Stimulated activated CD4-positive, alpha-beta T cell treated with anti-CD3 and anti-CD28 coated beads, Interleukin-1b, Interleukin-23, amount 100 ng/mL, for 1 hour (primary cell): ENCODE measurements at places on chromosomes 2 and 18.

DNA sequence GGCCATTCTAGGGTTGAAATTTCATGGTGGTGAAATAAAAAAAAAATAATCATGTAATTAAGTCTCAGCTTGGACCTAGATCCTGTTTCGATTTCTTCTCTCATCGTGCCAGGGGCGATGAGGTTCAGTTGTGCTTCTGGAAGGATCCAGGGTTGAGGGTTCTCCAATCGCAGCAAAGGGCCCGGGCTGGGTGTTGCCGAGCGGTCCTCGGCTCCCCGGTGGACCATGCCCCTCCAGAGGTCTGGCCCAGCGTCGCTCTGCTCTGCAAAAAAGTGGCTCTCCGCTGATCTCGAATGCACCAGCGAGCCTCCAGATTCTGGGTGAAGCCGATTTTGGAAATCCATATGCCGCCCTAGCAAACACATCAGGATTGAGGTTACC, 39.0 kb downstream of the EN1 start:
- DNase-seq, result no peak

GRCh38 chr2:152582081-152582480, 135.2 kb downstream of the PRPF40A start:
- DNase-seq, result no peak

- no peak for DNase-seq
Measured at GRCh38 chr2:163812926-163813520, 77.2 kb upstream of the FIGN start.

GRCh38 chr2:225413786-225414185, 14.3 kb downstream of the NYAP2 start:
- no peak for DNase-seq

DNA sequence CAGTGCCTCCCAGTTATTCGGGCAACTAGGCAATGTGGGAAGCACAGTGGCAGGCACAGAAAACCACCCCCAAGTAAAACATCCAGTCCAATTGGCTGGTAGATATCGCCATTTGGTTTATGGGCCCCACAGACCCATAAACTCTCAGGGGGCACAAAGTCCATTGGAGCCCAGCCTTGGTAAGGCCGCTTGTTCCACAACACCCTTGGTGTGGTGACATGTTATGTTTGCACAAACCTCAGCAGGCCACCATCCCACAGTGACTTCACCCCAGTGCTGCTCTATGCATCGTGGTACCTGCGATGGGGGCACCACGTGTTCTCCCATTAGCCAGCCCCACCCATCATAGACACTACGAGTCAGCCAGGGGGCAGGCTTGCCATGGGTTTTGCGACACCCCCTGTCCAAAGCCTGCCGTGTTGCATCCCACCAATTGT, 18.5 kb downstream of the PHOSPHO2 start:
- DNase-seq, result no peak

GRCh38 chr2:2699121-2699505, 368.0 kb upstream of the MYT1L start:
- DNase-seq, result no peak

- DNase-seq, result no peak
Measured at GRCh38 chr2:178247250-178247649, 52.9 kb downstream of the OSBPL6 start.

- no peak for DNase-seq
Measured at GRCh38 chr2:240387669-240388358, 47.6 kb upstream of the GPC1 start.

- no peak for DNase-seq
Measured at GRCh38 chr2:64844087-64844486, 145.1 kb upstream of the SLC1A4 start.

DNA sequence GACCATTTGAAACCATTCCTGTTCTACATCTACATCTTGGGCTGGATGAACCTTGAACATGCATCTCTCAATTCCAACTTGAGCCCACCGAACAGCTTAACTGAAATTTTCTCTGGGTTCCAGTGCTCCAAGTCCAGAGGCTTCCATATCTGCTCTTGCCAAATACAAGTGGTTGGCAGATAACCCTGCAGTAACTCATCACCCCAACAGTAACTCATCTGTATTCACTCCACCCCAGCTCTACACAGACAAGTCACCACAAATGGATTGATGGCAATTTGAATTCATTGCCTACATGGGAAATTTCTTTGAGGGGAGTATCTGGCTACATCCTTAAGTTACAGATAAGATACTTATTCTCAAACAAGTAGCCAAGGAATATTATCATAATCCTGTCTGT, 502.4 kb upstream of the TNP1 start:
- DNase-seq, result no peak

GRCh38 chr18:41893432-41893831, 61.6 kb upstream of the PIK3C3 start:
- DNase-seq, result no peak

GRCh38 chr2:47720559-47720958, 62.4 kb upstream of the MSH6 start:
- DNase-seq, result no peak

DNA sequence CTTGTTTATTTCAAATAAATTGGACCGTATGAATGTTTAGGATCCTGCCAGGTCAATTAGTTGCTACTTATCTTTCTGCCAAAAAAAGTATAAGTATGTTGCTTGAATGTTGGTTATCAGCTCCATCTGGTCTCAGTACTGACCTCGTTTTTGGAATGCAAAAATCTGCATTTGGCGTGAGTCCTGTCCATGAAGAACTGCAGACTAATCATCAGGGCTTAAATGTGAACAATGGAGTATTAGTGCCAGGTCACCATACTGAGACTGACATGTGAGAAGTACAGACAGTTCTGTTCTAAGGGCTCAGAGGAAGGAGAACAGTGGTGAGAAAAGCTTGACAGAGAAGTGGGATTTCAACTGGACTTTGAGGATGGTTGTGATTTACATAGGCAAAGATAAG, 393.1 kb upstream of the SLC14A2 start:
- no peak for DNase-seq

DNA sequence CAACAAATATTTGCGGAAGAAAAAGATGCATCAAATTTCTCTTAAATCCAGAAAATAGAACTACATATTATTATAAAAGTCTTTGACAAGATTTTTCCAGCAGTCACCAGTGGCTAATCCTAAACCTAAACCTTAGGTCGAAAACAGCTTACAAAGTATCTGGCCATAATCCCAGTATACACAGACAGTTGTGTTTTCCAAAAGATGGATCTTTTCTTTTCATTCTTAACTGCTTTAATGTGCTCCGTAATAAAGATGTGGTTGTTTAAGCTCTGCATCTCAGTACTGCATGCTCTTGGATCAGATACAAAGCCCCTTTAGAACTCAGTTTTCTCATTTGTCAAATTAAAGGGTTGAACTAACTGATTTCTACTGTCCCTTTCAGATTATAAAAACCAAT, 247.8 kb downstream of the TXNL1 start:
- no peak for DNase-seq

GRCh38 chr18:54260396-54261072, 8.8 kb upstream of the POLI start:
- no peak for DNase-seq

GRCh38 chr2:227374158-227374557, 4.9 kb downstream of the TM4SF20 start:
- no peak for DNase-seq

GRCh38 chr2:43131890-43132682, 94.3 kb downstream of the ZFP36L2 start:
- no peak for DNase-seq

DNA sequence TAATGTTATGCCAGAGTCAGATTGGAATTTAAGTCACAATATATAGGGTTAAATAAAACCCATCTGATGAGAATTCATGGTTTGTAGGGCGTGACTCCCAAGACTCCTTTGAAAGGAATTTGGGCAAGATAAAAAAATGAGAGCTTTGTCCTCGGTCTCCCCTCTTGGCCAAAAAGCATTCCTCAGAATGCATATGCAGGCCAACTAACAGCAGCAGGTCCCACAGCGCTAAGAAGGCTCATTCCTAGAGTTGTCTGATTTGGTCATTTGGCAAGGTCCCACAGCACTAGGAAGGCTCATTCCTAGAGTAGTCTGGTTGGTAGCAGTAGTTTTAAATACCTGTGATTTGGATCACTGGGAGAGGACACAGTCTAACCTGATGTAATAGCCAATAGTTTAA, 106.3 kb upstream of the B3GNT2 start:
- DNase-seq, result no peak

GRCh38 chr2:202016579-202017227, 17.0 kb upstream of the FZD7 start:
- no peak for DNase-seq

- DNase-seq, result no peak
Measured at GRCh38 chr2:56531668-56532420, 348.1 kb downstream of the CCDC85A start.

DNA sequence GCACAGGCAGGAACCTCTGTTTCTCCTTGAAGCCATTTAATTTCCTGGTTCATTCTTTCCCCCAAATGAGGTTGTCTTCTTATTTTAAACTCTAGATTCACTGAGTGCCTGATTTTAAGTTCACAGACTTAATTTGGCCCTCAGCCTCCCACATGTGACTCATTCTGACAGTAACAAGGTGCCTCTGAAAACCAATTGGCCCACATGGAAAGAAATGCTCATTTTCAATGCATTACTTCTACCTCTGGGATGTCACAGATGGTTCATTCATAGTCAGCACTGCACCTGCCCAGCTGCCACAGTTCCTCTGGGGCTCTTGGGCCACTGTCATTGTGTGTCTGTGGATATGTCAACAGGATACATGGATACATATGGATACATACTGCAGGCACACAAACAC, 140.4 kb upstream of the CAPN13 start:
- DNase-seq, result no peak

DNA sequence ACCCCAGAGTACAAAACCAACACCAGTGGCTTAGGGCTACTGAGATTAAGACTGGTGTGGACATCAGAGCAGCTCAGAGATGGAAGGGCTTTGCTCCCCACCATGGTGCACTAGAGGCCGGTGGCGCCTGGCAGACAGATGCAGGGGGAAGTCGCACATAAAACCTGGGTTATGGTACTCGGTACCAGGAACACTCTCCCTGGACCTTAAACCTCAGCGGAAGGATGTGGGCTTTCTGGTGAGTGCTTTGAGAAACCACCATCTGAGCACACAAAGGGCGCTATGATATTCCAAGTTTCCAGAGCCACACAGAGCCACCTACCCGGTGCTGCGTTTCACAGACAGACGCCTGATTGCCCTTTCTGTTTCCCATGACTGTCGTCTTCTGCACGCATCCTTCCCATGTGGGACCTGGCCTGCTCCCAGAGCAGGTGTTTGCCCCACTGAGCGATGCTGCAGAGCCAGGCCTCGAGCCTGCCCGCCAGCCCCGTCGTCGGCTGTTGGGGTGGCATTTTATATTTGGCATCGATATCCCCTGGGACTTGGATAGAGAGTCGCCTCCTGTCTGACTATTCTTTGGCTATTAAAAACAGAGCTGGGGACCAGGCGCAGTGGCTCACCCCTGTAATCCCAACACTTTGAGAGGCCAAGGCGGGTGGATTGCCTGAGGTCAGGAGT, 89.5 kb upstream of the ODC1 start:
- DNase-seq, result no peak

GRCh38 chr2:232444409-232445148, 11.4 kb upstream of the ALPI start:
- DNase-seq, result peak; percentile 17

- no peak for DNase-seq
Measured at GRCh38 chr2:234626566-234627130, 129.8 kb upstream of the ARL4C start.

DNA sequence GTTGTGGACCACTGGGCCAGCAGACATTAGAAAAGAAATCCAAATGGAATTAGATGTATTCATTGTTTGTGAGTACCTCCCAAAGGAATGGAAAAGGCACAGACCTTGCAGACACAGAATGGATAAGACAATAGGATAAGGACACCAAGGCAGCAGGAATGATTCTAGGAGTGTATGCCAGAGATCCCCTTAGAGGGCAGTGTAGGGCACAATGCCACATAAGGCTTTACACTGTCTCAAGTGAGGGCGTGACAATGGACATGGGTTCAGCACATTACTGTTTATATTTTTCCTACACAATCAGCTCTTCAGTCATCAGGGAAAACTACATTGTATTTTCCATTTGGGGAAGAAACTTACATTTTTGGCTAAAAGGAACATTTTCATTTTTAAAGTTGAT, 250.9 kb downstream of the PTH2R start:
- DNase-seq, result no peak

GRCh38 chr18:48569915-48570264, 31.1 kb downstream of the CTIF start:
- DNase-seq, result no peak

DNA sequence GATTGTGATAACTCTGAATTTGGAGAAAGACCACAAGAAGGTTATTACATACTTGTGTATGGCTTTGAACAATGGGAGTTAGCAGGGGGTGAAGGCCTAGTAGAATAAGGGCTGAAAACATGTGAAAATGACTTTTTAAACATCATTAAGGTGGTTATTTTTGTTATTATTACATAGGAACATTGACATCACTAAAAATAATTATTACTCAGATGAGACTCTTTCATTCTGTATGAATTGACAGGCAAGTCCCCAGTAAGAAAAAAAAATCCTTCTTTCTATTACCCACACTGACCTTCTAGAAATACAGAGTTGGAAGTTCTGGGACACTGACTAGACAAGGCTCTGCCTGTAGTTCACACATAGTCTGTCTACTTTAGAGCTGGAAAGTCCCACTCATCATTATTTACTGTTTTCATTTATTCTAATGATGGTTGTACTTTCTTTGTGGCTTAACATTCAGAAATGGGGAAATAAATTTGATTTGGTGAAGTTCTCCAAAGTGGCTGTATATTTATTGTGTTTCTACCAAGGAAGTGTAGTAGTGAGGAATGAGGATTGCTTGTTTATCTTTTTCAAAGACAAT, 219.6 kb upstream of the EPAS1 start:
- no peak for DNase-seq

DNA sequence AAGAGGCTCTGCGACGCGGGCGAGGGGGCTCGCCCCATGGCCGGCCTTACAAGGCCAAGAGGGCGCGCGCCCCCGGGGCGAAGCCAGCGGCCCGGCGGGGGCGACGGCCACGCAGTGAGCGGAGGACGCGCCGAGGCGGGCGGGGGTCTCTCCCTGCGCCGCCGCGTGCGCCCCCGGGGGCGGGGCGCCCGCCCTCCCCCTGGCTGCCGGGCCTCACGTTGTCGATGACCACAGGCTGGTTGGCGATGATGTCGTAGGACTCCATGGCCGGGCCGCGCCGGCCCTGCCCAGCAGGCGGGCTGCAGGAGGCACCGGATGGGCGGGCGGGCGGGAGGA, 250 bp downstream of the ACTR1B start:
- no peak for DNase-seq

- no peak for DNase-seq
Measured at GRCh38 chr2:43609290-43609918, 13.6 kb upstream of the THADA start.

DNA sequence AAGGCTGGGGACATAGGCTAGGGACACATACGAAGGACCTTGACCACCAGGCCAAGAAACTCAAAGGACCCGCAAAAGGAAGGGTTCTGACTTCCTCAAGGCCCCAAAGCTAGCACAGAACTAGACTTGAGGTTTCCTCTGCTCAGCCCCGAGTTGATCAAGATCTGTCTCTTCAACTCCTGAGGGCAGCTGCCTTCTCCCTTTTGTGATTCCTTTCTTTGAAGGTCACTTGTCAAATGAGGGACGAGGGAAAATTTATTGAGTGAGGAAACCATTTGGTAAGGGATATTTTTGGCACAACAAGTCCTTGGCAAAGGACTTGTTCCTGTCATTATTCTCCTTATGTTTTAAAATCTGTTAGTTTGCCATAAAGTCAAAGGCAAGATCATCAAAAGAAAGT, 12.3 kb upstream of the ROCK2 start:
- DNase-seq, result no peak

- DNase-seq, result no peak
Measured at GRCh38 chr2:151410485-151410834, 758 bp downstream of the RIF1 start.
